ENCODE measurements at places on chromosomes 2 and 18. TPM values are rescaled to one million over a fixed set of nuclear protein-coding genes. Genes with fewer than 3 reads are reported as not detected.

Gene PEX13
- total RNA-seq = 33.5 TPM

Gene AQP12B
- not detected for total RNA-seq

Gene NETO1
- total RNA-seq = not detected

Gene SNTG2
- 3.5 TPM for total RNA-seq

Gene UGT1A6
- 0.88 TPM for total RNA-seq

Gene C1GALT1C1L
- total RNA-seq = not detected

Gene SPC25
- total RNA-seq = 1.1 TPM

Gene AMER3
- total RNA-seq = not detected

Gene EFHD1
- 8.4 TPM for total RNA-seq

Gene RAB27B
- total RNA-seq = 17.6 TPM

Gene SCG2
- 0.44 TPM for total RNA-seq

Gene KIDINS220
- total RNA-seq = 68.1 TPM

Gene OR6B3
- not detected for total RNA-seq
